Activated naive CD8-positive, alpha-beta T cell treated with anti-CD3 and anti-CD28 coated beads, Interleukin-2, amount 10 ng/mL, durations not matched to agents 7 days and 5 days (primary cell): ENCODE measurements at places on chromosomes 5 and 9. TPM values are rescaled to one million over a fixed set of nuclear protein-coding genes. Genes with fewer than 3 reads are reported as not detected.

IL5 gene
- total RNA-seq, result not detected

DNA sequence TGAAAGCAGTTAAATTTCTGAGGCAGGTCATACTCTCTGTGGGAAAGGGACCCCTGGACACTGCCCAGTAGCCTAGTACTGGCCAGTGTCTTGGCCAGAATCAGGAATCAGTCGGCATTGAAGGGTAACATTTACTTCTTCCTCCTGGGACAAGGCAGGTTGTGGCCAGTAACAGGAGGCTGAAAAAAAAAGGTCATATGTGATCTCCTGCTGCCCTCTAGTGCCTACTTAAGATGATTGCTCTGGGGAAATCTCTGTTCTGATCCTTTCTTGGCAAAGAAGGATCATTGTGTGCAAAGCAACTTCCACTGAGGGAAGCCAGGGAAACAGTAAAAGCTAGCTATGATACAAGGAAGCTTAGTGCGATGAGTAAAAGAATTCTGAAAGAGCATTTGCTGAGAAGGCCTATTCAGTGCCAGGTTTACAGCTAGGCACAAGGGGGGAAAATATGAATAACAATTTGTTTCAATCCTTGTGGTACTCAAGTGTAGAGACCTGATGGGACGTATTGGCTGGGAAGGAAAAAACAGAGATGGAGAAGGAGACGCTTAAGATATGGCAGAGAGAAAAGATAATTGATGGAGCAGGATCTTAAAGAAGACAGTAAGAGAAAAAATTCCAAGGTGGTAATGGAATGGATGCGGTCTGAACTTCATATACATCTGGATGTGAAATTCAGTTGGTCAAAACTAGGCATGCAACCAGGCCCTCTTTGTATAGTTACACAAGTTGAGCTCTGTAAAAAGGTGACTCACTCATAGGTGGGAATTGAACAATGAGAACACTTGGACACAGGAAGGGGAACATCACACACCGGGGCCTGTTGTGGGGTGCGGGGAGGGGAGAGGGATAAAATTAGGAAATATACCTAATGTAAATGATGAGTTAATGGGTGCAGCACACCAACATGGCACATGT, 25.8 kb upstream of the TRIM32 start:
- DNase-seq, result no peak
- no peaks in the 10 kb centered on the region for H3K36me3 ChIP-seq
- H3K27ac ChIP-seq, result no peak overlapping the region
- no peaks in the 10 kb centered on the region for H3K4me1 ChIP-seq

DNA sequence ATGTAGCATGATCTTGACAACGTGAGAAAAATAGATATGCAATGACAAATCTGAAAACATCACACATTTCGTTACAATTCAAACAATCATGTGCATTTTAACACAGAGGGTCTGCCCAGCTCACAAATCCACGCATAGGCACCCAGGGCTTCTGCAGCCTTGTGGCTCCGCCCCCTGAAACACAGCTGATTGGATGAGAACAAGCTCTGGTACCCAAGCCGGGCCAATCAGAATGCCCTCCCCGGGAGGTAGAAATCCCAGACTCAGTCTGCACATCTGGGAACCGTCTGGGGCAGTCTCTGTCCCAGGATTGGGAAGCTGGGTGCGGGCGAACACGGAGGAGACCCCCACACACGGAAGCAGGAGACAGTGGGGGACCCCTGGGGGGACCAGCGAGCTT, 137.5 kb downstream of the GAPVD1 start:
- no peak overlapping the region for H3K27ac ChIP-seq
- H3K4me3 ChIP-seq, result no peak overlapping the region
- no peaks in the 10 kb centered on the region for H3K27me3 ChIP-seq
- DNase-seq, result no peak

DNA sequence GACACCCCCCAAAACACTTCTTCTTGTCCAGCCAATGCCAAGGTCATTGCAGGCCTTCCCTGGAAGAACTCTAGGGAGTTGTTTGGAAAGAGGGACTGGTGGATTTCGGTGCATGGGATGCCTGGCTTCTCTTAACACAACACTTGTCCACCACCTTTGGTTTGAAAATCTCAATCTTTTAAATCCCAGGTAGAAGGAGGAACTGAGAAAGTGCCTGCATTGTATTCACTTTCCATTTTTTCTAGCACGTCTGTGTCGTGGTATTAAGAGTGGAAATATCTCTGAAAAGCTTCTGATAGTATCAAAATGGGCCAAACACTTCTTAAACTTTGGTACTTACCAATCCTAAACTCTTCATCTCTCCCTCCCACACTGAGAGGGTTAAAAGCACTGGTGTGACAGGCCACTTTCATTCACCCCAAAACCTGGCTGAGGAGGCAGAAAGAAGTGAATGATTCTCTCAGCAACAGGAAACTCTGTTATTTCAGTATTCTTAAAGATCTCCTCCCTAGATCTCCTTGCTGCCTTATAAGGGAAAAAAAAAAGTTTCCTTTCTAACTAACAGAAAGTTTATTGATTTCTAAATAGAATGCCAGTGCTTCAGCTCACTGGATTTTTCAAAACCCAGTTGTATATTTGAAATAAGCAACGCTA, 3.9 kb upstream of the NFIB start:
- H3K36me3 ChIP-seq, result peaks cover 6% of the 10 kb centered on the region
- no peak for DNase-seq
- H3K4me3 ChIP-seq, result no peak overlapping the region
- H3K27ac ChIP-seq, result no peak overlapping the region

DNA sequence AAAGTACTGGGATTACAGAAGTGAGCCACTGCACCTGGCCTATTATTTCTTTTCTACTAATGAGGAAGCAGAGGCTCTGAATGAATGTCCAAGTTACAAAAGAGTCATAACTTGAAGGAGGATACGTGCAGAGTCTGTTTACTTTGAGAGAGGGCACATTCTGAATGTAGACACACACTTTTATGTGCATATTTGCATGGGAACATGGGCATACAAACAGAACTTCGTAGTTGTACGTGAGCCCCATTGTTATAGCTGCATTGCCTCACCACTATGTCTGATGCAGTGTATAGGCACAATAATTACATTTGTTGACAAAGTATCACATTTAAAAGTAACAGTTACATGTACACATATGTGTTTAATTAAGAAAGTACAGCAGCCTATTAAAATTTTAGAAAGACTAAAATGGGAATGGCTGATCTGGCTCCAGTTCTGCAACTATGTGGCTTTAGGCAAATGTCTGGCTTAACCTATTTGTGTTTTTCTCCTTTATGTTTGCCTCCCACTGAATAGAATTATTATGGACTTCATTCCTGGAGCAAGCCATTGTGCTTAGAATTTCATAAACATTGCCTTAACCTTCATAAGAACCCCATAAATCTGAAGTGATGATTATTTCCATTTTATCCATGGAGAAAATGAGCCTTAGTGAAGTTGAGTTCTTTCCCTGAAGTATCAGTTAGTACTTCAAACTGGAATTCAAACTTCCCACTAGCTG, 3.0 kb upstream of the DPYSL3 start:
- DNase-seq, result no peak
- H3K27me3 ChIP-seq, result peaks cover 31% of the 10 kb centered on the region
- H3K4me1 ChIP-seq, result peaks cover 2% of the 10 kb centered on the region
- no peak overlapping the region for H3K4me3 ChIP-seq
